Thoracic aorta endothelial cell (primary cell): ENCODE measurements at places on chromosomes 16 and 17. TPM values are rescaled to one million over a fixed set of nuclear protein-coding genes. Genes with fewer than 3 reads are reported as not detected.

HSD11B2 gene
- total RNA-seq, result 0.07 TPM in 1 of 2 replicates, not detected in the other

RAB37 gene
- 0.13 and 0.43 TPM in 2 replicates for total RNA-seq

STARD3 gene
- total RNA-seq, result 21.8 and 22.6 TPM in 2 replicates

NEUROD2 gene
- not detected in 2 replicates for total RNA-seq

TMUB2 gene
- 17.7 and 20.2 TPM in 2 replicates for total RNA-seq

IL4R gene
- 34.2 and 40.8 TPM in 2 replicates for total RNA-seq

RNF227 gene
- 0.80 and 2.2 TPM in 2 replicates for total RNA-seq

SOST gene
- not detected in 2 replicates for total RNA-seq

TBX2 gene
- 0.13 TPM in 1 of 2 replicates, not detected in the other for total RNA-seq

KRT222 gene
- not detected in 2 replicates for total RNA-seq

CSF3 gene
- total RNA-seq, result 0.80 and 8.0 TPM in 2 replicates

DNAAF1 gene
- 0.14 TPM in 1 of 2 replicates, not detected in the other for total RNA-seq

TMEM204 gene
- 14.9 and 24.1 TPM in 2 replicates for total RNA-seq

SLC16A6 gene
- 0.40 and 0.79 TPM in 2 replicates for total RNA-seq

USP6 gene
- total RNA-seq, result under 0.01 TPM in 1 of 2 replicates, not detected in the other

FBXO39 gene
- total RNA-seq, result 0.93 and 2.9 TPM in 2 replicates

SLC35B1 gene
- total RNA-seq, result 58.4 and 63.7 TPM in 2 replicates

CSH1 gene
- total RNA-seq, result not detected in 2 replicates

RPRML gene
- not detected in 2 replicates for total RNA-seq

CHD9NB gene
- 1.4 and 1.5 TPM in 2 replicates for total RNA-seq

CTRB1 gene
- not detected in 2 replicates for total RNA-seq

RNU2-1 gene
- not detected in 2 replicates for total RNA-seq

TAC4 gene
- total RNA-seq, result not detected in 2 replicates

ALOX15B gene
- not detected in 2 replicates for total RNA-seq

PRSS36 gene
- 0.13 and 0.14 TPM in 2 replicates for total RNA-seq

GAST gene
- total RNA-seq, result not detected in 2 replicates
